ENCODE measurements at places on chromosomes 12 and 14.

DNA sequence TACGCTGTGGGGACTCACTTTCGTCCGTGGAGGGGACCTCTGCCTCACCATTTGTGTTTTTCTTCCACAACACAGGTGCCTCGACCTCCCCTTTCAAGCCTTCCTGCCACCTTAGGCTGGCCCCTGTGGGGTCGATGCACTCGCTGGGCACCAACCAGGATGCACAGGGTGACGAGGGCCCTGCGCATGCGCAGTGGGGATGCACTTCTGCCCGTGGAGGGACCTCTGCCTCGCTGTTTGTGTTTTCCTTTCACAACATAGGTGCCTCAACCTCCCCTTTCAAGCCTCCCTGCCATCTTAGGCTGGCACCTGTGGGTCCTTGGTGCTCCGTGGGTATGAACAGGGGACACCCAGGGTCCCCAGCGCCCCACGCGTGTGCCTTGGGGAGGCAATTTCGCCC, 356.8 kb downstream of the ALG10 start:
- no peak for DNase-seq

- peak; percentile 36 for DNase-seq
Measured at GRCh38 chr12:127083008-127083949, 1183.7 kb upstream of the TMEM132C start.

- peak; percentile 10 for DNase-seq
Measured at GRCh38 chr14:65961004-65961403, 525.2 kb upstream of the CCDC196 start.

GRCh38 chr14:61565836-61566536, 129.3 kb upstream of the HIF1A start:
- no peak for DNase-seq

- no peak for DNase-seq
Measured at GRCh38 chr12:45789025-45789424, 59.5 kb downstream of the ARID2 start.

DNA sequence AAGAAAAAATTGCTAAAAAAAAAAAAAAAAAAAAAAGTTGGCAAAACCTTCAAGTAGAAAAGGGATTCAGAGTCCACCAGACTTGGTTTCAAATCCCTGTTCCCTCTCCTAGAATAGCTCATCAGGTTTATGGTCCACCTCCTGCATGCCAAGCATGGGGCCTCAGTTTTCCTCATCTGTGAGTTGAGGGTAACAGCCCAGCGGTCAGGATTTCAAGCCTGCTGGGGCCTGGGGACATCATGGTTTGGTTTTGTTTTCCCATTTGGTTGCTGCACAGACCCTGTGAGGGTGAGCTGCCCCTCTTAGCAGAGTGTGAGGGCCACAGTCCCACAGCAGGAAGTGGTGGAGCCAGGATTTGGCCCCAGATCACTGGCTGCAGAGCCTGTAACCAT, 12.5 kb downstream of the FAM222A start:
- no peak for DNase-seq

DNA sequence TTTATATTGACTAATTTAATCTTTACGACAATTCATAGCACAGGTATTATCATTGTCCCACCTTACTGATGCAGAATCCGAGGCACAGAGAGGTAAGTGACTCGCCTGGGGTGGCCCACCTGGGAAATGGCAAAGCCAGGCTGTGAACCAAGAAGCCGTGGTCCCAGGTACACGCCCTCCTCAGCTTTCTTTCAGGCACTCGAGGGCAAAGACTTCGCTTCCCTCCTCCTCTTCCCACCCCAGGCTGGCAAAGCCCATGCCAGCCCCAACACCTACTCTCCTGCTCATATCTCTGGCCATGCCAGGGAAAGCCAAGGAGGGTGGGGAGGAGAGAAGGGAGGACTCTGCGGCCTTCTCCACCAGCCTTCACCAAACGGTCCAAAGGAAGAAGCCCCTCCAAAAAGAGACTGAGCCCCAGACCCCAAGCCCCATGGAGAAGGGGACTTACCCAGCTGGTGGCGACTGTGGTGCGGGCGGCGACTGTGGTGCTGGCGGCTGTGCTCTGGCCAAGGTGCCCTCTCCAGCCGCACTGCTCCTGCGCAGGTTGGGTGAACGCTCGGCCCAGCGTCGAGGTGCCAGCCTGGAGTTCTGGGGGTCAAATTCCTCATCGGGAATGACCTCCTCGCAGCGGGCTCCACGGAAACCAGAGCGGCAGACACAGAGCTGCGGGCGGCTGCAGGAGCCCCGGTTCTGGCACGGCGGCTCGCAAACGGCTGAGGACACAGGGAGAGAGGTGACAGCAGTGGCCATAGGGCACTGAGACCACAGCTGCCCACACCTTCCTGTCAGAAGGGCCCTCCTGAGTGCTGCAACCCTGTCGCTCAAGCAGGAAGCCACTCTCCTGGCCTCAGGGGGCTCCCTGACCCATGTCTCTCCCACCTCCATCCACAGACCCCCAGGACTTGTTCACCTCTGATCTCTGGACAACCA, 26.4 kb downstream of the LTBP2 start:
- DNase-seq = no peak

GRCh38 chr14:25237845-25238244, 187.9 kb upstream of the STXBP6 start:
- no peak for DNase-seq

- no peak for DNase-seq
Measured at GRCh38 chr12:62767946-62768345, 167.0 kb downstream of the PPM1H start.

DNA sequence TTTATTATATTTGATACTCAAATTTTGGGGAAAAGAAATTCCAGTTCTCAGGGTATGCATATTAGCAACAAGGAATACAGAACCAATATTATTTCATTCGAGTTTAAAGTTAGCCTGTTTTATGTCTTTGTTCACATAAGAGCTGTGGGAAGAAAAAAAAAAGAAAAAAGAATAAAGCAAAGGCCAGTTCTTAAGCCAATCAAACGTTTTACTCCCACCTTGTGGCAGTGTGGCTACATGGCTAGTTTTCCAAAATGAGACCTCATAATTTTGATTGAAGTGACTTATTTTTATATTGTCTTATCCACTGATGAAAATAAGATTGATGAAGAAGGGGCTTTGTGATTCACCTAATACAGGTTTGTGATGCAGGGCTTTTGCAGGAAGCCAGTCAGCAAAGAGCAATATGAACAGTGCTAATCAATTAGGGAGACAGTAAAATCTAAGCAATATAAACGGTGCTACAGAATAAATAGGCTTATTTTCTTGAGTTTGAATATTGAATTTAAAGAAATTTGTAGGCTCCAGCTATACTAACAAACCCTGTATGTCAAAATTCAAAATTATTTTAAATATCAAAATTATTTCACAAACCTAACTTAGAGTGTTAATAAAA, 624.1 kb upstream of the FOXG1 start:
- no peak for DNase-seq

- DNase-seq = no peak
Measured at GRCh38 chr14:105914738-105915385, 388.5 kb downstream of the TMEM121 start.

GRCh38 chr14:57866199-57866705, 360 bp upstream of the SLC35F4 start:
- DNase-seq = no peak

GRCh38 chr14:102828151-102828550, 50.9 kb downstream of the TRAF3 start:
- DNase-seq = no peak

DNA sequence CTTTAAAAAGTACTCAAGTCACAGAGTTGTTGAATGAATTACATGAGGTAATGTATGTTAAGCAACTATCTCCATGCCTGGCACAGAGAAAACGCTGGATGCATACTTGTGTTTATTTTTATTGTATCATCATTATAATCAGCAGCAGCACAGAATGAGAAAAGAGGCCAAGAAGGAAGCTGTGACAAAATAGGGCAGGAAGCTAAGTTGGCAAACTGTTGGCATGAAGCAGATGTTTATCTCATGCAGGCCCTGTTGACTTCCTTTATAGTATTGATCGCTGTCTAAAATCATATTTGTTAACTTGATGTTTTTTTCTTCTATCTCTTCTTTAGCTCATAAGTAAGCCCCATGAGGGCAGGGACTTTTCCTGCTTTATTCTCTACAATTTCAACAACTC, 466.6 kb downstream of the TRHDE start:
- DNase-seq = no peak

GRCh38 chr12:18320036-18320617, 58.8 kb downstream of the PIK3C2G start:
- DNase-seq = peak; percentile 36

GRCh38 chr12:28570811-28571210, 380.6 kb downstream of the CCDC91 start:
- no peak for DNase-seq

- no peak for DNase-seq
Measured at GRCh38 chr12:19741132-19741489, 301.8 kb downstream of the AEBP2 start.

GRCh38 chr12:110233212-110233903, 47.7 kb upstream of the ATP2A2 start:
- no peak for DNase-seq

DNA sequence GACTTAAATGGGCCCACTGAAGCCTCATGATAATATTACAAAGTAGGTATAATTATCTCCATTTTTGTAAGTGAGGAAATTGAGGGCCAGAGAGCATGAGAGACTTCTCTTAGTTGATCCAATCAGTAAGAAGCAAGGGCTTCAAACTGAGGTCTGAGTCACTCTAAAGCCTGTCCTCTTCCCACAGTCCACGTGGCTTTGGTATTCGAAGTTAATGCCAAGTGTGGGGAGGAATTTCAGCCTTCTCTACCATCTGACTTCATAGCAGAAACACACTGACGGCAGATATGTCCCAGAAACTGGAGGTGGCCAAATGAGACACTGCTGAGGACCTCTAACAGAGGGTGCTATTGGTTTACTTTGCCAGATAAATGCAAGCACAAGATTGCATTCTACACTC, 114.4 kb upstream of the OVCH1 start:
- DNase-seq = no peak

GRCh38 chr12:95787274-95787818, 3.2 kb downstream of the NTN4 start:
- DNase-seq = no peak

- DNase-seq = no peak
Measured at GRCh38 chr14:103230658-103231334, 103.2 kb upstream of the EIF5 start.

DNA sequence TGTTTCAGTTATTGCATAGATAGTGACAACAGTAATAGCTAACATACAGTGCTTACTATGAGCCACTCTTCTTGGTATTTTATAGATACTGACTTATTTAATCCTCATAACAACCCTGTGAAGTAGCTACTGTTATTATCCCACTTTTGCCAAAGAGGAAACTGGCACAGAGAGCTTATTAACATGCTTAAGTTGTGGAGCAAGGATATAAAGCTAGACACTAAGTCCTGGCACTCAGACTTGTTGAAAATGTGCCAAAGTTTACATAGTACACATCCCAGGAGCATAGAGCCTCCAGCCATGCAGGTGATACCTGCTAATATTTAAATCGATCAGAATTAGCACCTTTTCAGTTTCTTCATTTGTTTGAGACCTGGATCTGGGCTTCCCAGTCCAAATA, 41.8 kb downstream of the VEZT start:
- no peak for DNase-seq

- DNase-seq = no peak
Measured at GRCh38 chr12:69969011-69969410, 144.0 kb downstream of the MYRFL start.

DNA sequence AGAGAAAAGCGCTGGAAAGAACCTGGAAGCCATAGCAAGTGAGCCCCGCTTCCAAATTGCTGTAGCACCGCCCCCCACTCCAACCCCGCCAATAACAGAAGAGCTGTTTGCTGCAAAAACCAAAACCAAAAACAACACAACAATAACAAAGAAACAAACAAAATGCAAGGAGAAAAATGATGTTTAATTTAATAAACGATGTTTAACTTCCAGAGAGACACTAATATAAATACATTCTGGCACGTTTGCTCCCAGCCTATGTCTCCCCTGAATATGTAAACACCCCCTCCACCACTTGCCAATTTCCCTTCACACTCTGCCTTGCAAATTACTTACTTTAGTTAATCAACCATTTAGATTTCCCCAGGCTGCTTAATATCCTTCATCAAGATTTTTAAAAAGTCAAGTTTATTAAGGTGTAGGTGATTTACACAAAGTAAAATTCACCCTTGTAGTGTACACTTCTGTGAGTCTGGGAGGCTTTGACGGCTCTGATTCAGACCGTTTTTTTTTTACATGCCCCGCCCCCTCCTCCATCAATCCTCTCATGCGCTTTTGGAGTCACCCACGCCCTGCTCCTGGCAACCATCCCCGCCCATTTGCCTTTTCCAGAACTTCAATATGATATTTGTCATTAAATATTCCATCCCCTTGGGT, 482 bp upstream of the IFI27L2 start:
- no peak for DNase-seq

GRCh38 chr12:101238800-101239329, 28.8 kb upstream of the SLC5A8 start:
- no peak for DNase-seq

DNA sequence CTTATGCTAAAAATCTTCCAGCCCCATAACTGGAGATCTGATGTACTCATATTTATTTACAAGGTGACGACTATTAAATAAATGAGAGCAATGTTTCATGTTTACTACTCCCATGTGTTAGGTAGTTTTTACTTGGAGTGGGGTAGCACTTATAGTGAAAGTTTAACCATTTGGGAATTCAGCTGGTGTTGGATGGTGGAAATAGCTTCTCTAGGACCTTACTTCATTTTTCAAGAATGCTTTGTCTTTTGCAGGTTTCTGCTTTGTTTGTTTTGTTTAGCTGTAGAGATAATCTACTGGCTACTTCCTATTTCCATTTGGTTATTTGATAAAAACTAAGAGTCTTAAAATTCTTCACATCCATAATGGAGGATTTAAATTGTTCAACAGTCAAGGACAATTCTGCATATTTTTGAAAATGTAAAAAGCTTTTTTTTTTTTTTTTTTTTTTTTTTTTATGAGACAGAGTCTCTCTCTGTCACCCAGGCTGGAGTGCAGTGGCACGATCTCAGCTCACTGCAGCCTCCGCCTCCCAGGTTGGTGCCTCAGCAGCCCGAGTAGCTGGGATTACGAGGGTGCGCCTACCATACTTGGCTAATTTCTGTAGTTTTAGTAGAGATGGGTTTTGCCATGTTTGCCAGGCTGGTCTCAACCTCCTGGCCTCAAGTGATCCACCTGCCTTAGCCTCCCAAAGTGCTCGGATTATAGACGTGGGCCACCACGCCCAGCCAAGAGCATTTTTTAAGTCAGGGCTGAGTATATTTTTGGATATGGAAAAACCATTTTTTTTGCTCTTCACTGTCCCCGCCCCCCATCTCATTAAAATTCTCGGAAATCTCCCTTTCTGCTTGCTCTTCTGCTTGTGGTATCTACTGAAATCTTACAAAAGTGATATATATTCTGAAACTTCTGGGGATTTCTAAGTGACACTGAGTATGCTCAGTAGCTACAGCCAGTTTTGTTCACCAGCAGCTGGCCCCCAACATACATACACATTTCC, 1.4 kb upstream of the ABCD2 start:
- DNase-seq = no peak

- no peak for DNase-seq
Measured at GRCh38 chr12:104976703-104977102, 9.4 kb upstream of the NOPCHAP1 start.
